ENCODE measurements at places on chromosomes 7 and 10.
A peak's percentile ranks its signal among the peaks of the same experiment; 100 is the strongest.

DNA sequence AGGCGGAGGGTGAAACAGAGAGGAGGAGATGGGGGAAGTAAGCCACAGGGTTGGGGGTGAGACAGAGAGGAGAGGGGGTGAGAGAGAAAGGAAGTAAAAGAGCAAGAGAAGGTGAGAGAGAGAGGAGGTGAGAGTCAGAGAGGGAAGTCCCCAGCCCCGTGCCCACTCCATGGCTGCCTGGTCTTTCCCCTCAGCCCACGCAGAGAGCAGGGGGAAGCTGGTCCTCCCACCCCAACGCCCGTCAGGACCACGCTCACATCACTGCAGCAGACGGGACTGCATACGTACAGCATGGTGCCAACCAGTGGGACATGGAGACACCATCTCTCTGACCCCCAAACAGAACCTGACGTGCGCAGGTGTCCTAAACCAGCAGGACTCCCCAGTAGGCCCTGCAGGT, 12.1 kb upstream of the PDGFA start:
- no peak for DNase-seq

DNA sequence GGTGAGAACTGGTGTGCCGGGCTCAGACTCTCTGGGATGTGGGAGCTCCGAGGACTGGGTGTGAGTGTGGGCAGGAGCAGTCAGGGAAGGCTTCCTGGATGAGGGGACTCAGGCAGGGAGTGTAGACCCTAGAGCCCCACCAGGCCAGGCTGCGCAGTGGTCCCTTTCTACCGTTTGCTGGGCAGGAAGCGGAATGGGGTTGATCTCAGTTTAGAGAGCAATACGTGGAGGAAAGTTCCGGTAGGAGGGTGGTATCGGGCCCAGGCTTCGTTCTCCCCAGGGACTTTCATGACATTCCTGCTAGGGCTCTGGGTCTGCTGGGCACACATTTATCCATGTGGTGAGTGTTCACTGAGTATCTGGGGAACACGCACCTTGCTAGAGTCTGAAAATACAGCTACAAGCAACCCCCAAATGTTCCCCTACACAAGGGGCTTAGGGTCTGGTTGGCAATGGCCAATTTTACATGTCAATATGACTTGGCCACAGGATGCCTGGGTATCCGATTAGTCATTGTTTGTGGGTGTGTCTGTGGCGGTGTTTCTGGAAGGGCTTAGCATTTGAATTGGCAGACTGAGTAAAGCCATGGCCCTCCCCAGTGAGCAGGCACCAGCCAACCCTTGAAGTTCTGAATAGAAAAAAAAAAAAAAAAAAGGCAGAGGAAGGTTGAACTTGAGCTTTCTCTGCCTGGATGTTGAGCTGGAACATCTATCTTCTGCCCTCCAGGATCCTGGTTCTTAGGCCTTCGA, 20.8 kb downstream of the GHRHR start:
- DNase-seq = no peak

- DNase-seq = no peak
These were observed 231.1 kb downstream of the SLC25A13 start for GRCh38 chr7:96090756-96091155.

DNA sequence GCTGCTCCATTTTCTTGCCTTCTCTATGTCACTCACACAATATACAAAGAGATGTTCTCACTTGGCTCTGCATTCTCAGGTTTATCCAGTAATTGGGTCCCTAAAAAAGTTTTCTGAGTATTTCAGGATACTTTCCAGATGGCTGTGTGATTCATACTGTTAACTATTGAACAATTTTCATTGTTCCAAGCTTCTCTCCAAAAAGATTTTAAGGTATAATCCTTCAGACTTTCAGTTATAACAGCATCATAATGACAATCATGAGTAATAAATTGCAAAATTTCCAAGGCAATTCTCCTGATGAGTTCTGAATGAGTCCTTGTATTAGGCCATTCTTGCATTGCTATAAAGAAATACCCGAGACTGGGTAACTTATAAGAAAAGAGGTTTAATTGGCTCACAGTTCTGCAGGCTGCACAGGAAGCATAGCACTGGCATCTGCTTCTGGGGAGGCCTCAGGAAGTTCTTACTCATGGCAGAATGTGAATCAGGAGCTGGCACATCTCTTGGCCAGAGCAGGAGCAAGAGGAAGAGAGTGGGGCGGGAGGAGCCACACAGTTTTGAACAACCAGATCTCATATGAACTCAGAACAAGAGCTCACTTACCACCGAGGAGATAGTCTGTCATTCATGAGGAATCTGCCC, 148.1 kb downstream of the SLC16A9 start:
- DNase-seq = no peak

DNA sequence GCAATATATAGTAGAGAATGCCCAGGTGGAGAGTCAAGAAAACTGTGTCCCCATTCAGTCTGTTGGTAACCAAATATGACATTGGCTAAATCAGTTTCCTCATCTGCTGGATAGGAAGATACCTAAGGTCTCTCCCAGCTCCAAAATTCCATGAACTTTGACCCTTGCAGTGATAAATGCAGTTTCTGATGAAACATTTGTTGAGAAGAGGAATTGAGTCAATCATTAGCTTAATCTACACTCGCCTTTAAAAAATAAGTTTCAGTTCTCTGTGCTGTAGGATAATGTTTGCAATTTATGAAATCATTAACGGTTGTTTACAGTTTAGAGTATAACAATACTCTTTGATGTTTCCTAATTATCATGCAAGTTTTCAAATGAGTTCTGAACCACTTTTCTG, 38.0 kb upstream of the SLC25A13 start:
- no peak for DNase-seq

- no peak for DNase-seq
These were observed 174.4 kb upstream of the PHYHIPL start for GRCh38 chr10:59002011-59002410.

DNA sequence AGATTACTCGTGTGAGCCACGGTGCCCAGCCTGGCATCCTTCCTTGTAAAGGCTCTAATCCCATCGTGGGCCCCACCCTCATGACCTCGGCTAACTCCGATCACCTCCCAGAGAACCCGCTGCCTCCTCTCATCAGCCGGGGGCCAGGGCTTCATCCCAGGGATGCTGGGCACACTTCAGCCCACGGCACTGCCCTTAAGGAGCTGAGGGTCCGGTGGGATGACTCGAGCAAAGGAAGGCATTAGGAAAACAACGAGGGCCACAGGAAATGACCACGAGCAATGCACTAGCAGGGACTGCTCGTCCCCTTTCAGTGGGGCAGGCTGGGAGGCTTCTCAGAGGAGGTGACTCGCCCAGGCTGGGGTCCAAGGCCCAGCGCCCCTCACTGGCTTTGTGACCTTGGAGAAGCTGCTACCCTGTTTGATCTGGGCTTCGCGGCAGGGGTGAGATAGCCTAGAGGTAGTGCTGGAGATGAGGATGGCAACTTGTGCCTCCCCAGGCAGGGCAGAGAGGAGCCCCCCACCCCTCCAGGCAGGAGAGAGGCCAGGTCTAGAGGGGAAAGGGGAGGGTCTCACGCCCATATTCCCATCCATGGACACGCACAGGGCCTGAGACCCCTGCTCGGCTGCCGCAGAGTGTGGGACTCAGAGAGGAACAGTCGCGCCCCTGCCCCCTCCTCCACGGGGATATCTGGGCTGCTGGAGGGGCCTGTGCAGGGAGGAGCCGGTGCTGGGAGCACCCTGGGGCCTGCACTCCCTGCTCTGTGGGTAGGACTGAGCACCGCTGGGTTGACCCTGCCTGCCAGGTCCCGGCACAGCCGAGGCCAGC, 26.8 kb downstream of the ELFN1 start:
- DNase-seq = peak; percentile 46

DNA sequence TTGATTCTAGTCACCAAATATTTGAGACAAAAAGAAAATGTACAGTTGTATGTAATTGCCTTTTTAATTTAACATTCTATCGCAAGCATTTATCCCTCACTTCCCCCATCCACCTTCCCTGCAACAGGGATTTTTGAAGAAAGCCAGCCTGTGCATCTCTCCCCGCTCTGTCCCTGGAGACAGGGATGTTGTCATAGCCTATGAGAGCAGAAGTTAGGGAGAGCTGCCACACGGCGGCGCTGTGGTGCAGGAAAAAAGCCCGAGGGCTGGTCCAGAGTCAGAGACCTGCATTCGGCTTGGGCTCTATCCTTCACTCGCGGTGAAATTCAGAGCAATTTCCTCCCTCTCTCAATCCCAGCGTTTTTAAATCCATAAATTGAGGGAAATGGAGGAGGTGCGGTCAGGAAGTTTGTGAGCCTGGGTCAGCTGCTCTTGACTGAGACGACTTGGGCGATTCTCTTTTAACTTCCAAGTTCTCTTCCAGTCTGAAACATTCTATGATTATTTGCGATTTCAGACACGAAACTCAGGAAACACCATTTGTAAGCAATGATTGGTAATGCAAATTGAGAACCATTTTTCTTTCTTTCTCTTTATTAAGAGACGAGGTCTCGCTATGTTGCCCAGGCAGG, 17.5 kb downstream of the HKDC1 start:
- DNase-seq = peak; percentile 97

GRCh38 chr10:121926671-121927317, 1.0 kb downstream of the ATE1 start:
- DNase-seq = no peak

DNA sequence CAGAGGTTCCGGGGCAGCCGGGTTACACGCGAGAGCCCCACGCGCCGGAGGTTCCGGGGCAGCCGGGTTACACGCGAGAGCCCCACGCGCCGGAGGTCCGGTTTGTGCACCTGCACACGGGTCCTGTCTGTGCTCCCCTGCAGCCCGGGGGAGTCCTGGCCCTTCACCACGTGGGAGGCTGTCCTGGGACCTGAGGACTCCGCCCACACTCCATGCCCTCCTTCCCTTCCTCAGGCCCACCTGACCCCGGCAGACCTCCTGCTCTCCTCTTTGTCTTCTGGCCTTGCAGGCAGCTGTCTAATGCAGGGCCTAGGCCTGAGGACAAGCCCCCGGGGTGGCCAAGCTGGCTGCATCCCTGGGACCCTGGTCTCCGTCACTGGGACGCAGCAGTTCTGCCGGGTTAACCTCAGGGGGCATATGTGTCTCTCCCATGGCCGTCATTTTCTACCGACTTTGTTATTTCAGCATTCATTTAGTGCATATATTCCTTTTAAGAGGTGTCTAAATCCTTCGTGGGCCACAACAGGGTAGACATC, 374.6 kb downstream of the DNAJB6 start:
- DNase-seq = no peak

DNA sequence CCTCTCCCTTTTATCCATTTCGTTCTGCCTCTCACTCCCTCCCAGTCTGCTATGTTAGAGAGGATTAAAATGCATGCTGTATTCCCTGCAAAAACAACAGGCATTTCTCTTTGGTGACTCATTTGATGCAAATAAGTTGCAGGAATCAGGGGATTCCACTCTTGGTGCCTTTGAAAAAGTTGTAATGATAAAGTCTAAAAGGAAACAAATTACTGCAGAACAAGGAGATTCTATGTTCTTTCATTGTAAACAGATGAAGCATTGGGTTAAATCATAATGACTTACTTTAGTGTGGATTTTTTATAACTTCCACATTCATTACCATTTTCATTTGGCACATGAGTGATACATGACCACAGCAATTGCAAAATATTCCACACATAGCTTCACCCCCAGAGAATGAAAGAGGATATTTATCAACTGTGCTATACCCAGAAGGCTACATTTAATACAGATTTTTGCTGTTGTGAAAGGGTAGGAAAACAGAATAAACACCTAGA, 33.4 kb upstream of the ABLIM1 start:
- DNase-seq = no peak

- DNase-seq = no peak
These were observed 10.6 kb downstream of the ZMIZ2 start for GRCh38 chr7:44759246-44759645.

GRCh38 chr10:67763499-67764011, 67.6 kb upstream of the CTNNA3 start:
- DNase-seq = peak; percentile 91

DNA sequence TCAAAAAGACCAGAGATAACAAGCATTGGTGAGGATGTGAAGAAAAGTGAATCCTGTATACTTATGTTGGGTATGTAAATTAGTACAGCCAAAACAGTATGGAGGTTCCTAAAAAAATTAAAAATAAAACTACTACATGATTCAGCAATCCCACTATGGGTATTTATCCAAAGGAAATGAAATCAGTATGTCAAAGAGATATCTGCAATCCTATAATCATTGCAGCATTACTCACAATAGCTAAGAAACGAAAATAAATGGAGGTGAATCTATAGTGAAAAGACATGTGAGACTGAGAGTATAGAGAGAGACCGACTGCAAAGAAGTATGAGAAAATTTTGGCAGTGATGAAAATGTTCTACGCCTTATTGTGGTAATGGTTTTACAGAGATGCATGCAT, 139.2 kb upstream of the TMEM168 start:
- DNase-seq = no peak

GRCh38 chr7:101845974-101846373, 28.5 kb downstream of the CUX1 start:
- DNase-seq = no peak

DNA sequence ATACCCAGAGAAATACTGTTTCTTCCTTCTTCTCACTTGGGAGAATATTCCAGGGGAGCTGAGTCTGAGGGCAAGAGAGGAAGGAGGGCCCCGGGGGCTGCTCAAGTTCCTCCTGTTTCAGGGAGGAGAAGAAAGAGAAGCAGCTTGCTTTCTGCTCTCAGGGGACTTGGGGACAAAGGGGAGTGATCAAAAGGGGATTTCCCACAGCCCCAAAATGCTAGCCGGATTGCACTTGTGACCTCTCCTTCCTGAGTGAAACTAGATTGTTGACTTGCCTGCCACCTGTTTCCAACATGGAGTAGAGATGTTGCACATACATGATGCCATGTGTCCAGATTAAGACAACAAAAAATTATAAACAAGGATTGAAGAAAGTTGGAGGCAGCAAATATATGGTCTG, 28.7 kb upstream of the PDCD4 start:
- peak; percentile 71 for DNase-seq

GRCh38 chr7:35268953-35269352, 15.1 kb upstream of the TBX20 start:
- DNase-seq = no peak

DNA sequence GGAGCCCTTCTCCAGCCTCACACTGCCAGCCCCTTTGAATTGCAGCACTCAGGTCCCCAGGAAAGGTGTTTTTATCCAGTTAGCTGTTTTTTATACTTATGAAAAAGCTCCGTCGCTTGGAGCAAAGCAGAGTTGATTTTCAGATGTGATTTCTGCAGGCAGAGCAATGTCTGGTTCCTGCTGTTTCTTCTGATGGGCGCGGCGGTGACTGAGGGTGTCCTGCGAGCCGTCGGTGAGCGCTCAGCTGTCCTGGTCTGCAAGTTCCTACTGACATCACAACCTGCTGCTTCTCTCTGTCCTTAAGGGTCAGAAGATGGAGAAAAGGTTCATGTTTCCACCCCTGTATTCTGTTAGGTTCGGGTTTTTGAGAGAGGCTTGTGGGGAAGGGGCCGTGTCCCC, 109.6 kb upstream of the FAM20C start:
- DNase-seq = no peak

- no peak for DNase-seq
These were observed 2.5 kb upstream of the ALOX5 start for GRCh38 chr10:45371560-45371959.

- no peak for DNase-seq
These were observed 161.1 kb downstream of the SEMA3E start for GRCh38 chr7:83487801-83488200.

DNA sequence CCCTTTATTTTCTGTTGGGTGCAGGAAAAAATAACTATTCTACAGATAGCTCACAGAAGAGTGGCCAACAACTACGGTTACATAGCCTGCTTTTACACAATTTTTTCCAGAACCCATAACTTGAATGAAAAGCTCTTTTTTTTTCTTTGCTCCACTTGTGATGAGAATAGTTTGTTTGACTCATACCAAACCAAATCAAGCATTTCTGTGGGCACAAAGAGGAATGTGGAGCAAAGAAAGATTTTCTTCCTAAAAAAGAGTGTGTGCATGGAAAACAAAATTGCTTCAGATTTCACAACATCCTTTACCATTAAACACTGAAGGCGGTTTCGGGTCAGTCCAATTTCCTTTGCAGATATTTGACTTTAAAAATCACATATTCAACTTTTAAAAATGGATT, 54.8 kb upstream of the RAB11FIP2 start:
- no peak for DNase-seq
